Central memory CD8-positive, alpha-beta T cell (primary cell): ENCODE measurements at places on chromosomes 6 and 20.

GRCh38 chr20:13321416-13321815 is 100.3 kb downstream of the ISM1 start:
- no peak for DNase-seq

DNA sequence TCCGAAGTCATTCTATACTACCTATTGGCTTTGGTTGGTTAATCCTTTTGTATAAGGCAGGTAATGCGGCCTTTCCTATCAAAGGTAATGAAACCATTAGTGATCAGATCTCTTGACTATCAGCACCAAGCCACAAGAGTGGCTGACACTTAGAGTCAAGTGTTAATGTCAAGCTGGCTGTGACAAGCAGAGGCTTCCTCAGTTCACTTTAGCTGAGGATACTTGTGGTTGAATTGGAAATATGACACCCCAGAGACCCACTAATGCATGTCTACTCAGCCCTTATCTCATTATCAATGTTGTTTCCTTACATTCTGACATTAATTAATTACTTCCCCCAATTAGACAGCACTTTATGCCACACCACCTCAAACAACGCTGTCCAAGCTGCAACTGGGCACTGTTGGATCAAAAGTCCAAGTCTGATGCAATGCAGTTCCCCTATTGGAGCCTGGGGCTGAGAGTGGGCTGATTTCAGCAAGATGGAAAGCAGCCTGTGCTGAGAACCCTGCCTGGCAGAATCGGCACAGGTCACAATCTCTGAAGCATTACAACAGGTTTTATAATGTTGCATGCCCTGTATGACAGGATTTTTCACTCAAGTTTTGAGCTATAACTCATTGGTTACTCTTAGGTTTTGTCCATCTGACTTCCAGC is 273.5 kb downstream of the COL12A1 start:
- no peak for DNase-seq

DNA sequence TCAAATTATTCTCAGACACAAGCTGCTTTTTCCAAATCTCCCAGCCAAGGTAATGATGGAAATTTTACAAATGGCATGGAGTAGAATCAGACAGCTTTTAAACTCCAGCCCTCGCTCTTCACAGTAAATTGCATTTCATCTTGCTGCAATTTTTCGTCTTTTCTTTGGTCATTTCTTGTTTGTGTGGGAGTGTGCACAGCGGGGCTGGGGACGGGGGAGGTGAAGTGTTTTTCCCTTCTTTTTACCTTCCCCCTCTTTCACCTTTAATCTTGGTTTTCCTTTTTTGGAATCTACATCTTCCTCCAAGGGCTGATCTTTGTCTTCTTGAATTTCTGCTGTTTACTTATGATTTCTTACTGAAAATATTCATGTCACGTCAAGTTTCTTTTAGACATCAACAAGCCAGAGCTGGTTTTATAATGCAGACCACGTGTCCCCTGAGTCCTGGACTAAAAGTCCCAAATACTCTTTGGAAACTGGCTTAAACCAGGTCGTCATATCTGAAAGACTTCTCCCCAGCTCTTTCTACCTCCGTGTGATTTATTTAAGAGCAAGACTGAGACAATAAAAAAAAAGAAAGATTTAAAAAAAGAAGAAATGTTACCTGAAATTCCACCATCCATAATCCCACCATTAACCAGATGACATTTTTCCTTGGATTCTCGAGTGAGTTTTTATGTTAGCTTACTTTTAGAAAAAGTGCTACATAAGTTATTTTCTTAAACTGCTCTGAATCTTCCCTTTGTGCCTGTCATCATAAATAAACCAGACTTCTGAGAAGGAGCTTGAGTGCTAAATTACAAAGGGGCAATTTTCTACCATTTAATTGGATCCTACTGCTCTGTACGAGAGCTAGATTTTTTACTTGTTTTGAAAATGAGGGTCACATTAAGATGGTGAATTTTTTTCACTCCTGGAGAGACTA is 52.0 kb downstream of the MAP3K5 start:
- DNase-seq: no peak

- no peak for DNase-seq
Observed at GRCh38 chr20:52843425-52843824, 128.7 kb upstream of the TSHZ2 start.

DNA sequence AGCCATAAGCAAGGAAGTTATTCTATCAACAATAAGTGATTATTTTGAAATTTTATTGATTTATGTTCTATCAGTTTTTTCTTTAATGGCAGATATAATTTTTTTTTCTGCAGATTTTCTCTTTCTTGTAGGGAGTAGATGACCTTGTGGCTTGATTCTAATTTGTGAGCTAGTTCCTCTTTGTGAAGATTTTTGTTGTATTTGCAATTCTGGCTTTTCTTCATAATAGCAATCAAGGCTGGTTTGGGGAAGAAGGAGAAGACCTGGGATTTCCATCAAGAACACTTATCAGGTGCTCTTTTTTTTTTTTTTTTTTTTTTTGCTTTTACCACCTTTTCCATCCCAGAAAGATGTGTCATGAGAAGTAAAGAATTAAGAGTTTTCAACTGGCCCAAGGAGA is 324.2 kb upstream of the MAN1A1 start:
- DNase-seq: no peak

DNA sequence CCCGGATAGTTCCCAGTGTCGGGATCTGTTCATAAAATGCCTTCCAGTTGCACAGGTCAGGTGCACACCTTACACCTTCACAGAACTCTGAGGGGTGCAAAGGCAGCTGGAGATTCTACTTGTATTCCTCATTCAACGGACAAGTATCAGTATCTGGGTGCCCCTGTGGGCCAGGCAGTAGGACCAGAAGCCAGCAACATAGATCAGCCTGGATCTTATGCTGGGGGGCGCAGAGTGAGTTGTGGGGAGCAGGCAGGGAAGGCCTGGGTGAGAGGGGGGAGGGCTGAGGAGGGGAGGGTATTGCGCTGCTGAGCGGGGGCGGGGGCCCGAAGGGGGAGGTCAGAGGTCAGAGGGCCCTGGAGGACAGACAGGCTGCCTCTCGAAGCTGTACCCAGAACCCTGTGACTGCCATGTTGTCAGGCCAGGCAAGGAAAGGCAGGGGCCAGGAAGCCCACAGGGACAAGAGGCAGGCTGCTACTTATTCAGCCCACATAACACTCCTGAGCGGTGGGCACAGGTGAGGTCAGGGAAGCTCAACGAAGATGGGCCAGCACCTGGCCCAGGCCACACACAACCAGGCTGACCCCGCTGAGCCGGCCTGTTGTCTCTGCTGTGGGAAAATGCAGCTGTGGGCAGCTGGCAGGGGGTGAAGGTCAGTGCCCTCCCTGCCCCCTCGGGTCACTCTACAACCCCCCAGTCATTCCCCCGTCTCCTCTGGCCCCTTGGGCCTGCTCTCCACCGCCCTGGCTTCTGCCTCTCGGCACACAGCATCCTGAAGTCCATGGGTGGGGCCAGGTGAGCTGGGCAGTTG is 1.1 kb downstream of the OPRL1 start:
- DNase-seq: no peak

- DNase-seq: no peak
Observed at GRCh38 chr20:37418591-37419109, 72.7 kb downstream of the SRC start.

GRCh38 chr6:107600121-107600520 is 110.2 kb downstream of the SOBP start:
- no peak for DNase-seq

DNA sequence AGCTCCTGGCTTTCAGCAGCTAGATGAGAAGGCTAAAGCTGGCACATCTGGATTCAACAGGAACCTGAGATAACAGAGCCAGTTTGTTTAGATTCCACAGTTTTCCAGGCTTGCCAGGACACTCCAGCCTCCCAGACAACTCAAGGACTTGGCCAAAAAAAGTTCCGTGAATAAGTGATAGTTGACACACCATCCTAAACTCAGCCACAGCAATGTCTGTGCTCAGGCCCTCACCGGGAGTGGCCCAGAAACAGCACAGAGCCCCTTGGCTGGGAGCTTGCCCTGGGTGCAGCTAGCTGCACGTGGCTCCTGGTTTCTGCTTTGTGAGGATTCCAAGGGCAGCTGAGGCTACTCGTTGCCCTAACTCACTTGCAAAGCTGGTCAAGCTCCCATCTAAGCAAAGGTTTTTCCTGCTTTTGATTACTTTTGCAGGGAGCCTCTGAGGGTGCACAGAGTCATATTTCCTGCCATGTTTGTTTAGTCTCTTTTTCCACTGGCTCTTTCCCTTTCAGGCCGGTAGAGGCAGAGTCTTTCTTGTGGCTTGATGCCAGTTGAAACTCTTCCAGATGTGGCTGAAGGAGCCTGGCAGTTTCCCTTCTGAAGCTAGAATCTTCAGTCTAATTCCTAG is 118.3 kb upstream of the ECI2 start:
- no peak for DNase-seq

GRCh38 chr20:58246346-58246745 is 17.9 kb upstream of the ANKRD60 start:
- DNase-seq: no peak

GRCh38 chr20:20344476-20344875 is 23.4 kb upstream of the INSM1 start:
- DNase-seq: no peak

GRCh38 chr20:50101281-50101680 is 11.7 kb downstream of the UBE2V1 start:
- no peak for DNase-seq

DNA sequence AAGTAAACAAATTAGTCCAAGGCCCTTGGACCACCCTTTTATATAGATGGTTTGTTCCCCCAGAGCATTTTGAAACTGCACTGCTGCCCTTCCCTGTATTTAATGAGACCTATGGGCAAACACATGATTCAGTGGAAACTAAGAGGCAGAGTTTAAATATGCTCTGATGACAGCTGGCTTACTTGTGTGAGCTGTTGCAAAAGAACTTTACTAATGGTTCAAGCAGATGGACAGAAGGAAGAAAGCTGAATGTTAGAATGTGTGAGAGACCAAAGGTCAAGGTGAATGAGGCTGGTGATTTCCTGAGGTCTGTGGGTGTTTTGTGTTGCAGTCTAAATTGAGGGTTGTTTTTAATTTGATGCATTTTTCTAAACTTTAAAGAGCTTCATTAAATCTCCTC is 123.0 kb upstream of the CEP162 start:
- no peak for DNase-seq
